Liver (tissue), 10 donors: ENCODE measurements at places on chromosomes 16 and 17.

GRCh38 chr17:42660692-42661345 is 1.7 kb downstream of the TUBG2 start:
- DNase-seq = no peak

DNA sequence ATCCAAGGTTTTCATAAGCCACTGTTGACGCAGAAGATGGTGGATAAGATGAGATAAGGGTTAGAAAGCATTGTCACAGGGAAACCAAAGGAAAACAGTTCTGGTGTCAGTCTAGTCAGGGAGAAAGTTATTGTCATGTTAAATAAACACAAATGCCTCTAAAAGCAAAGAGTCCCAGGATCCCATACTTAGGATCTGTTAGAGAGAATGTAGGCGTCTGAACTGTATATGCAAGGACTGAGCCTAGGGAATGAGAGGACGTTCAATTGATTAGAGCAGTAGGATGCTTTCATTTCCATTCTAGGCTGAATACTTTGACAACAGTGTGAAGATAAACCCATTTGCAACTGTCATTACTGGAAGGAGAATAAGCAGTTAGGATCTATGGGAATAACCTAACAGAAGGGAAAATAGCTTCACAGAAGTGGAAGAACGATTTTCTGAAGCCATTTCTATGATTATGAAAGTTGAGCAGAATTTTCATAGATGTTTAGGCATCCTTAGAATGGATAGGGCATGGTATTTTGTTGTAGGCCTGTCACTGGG is 1149.1 kb upstream of the CDH8 start:
- no peak for DNase-seq

DNA sequence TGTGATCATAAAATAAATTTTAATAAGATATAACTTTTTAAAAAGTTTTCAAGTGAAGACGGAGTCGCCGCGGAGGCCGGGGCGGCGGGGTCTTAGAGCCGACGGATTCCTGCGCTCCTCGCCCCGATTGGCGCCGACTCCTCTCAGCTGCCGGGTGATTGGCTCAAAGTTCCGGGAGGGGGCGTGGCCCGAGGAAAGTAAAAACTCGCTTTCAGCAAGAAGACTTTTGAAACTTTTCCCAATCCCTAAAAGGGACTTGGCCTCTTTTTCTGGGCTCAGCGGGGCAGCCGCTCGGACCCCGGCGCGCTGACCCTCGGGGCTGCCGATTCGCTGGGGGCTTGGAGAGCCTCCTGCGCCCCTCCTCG is at the start of gene FOXC2:
TSS of gene FOXC2 (plus strand) at position 229 of the 365 bp plus-strand sequence. CDS start 507 bp downstream, outside the sequence.
- DNase-seq = peak; percentile 62

- DNase-seq = no peak
Observed at GRCh38 chr17:51510940-51511339, 250.6 kb downstream of the UTP18 start.

GRCh38 chr17:76272541-76273444 is 7.6 kb downstream of the UBALD2 start:
- DNase-seq = no peak

DNA sequence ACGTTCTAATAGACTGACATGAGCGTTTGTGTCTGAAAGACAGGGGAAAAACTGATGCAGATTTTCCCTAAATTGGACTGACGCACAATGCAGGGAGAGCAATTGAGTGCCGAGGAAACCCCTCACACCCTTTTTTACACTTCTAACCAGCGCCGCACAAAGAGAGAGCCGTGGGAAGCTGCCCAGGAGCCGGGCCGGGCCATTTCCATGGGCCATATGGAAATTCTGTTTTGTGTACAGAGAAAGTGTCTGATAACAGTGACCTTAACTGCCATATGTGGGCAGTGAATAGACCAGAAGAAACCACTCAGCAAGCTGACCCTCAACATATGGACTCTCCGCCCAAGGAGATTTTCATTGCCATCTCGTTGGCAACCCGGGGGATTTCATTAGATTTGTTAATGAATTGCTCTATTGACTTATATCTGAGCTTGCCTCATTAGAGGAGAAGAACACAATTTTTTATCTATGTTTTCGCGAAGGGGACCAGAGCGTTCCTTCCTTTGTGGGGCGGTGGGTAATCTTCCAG is 225.9 kb upstream of the IRX3 start:
- DNase-seq = no peak
